ENCODE measurements at places on chromosomes 11 and 22.

GRCh38 chr22:34015642-34016041 lies 95.4 kb upstream of the LARGE1 start:
- no peak for DNase-seq

DNA sequence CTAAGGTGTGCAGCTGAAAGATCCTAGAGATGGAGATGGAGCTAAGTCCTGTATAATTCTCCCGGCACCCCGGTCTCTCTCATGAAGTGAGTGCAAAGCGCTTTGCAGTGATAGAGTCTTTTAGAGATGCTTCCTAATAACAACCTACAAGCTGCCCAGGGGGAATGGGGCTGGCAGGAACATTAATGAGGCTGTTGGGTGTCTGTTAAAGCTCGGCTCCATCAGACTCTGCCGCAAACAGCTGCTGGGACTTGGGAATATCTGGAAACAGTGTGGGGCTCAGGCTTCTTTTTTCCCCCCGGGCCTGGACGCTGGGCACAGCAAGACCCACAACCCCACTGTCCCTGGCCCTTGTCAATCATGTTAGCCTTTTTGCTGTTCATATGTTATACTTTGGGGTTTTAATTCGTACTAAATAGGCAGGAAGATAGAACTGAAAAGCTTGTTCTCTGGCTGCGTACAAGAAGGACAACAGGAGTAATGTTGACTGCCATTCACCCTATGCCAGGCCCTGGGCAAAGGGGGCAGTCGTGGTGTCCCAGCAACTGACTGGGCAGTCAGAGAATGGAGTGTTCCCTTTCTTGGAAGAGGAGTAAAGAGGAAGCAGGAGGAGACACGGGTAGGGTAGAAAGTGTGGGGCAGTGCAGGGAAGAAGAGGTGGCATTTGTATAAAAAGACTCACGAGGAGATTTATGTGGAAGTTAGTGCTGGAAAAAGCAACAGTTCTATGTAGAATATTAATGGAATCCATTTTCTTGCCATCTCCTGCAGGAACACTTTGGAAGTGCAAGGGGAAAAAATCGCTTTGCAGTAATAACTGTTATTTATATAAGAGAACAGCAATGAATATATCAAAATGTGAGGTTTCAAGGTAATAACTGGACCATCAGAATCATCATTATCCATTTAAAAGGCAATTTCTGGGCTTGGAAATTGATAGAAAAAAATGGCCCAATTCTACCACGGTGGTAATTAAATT lies 232.8 kb downstream of the GRIK4 start:
- DNase-seq, result no peak

GRCh38 chr11:119729951-119730613 lies 1.1 kb upstream of the NECTIN1 start:
- no peak for DNase-seq

DNA sequence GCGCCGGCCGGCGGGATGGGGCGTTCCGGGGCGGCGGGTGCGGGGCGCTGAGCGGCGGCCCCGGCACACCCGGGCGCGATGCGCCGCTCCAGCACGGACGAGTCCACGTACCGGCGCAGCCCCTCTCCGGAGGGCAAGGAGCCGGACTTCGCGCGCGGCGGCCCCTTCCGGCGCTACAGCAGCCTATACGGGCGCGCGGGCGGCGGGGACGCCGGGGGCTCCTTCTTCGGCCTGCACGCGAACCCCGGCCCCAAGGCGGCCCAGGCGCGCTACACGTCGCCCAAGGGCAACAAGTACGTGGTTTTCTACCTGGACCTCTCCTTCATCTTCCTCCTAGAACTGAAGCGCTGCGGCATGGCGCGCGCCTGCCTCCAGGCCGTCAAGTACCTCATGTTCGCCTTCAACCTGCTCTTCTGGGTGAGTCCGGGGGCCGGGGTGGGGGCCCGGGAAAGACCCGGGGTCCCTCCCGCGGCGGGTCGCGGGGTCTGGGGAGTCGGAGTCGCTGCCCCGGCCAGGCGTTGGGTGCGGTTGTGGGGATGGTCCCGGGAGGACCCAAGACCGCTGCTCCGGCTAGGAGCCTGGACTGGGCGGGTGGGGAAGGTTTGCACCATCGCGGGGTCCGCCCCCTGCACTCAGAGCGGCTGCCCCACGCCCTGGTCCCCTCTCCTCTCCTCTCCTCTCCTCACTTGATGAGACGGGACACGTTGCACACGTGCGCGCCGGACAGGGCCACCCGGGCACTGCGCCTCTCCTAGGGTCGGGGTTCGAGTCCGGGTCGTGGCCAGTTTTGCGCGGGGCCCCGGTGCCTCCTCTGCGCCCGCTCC lies 7.5 kb downstream of the TSPAN4 start:
- no peak for DNase-seq

GRCh38 chr11:57547854-57548377 lies 10.5 kb downstream of the SMTNL1 start:
- DNase-seq, result no peak

GRCh38 chr11:1199751-1200610 lies 22.9 kb upstream of the MUC5B start:
- DNase-seq, result no peak

- DNase-seq, result no peak
These were observed 25.6 kb upstream of the GLYATL1 start for GRCh38 chr11:58913685-58914084.

GRCh38 chr11:12224537-12224893 lies 114.1 kb downstream of the MICAL2 start:
- peak; percentile 64 for DNase-seq

- DNase-seq, result no peak
These were observed 44.1 kb downstream of the FANCF start for GRCh38 chr11:22581354-22582150.

DNA sequence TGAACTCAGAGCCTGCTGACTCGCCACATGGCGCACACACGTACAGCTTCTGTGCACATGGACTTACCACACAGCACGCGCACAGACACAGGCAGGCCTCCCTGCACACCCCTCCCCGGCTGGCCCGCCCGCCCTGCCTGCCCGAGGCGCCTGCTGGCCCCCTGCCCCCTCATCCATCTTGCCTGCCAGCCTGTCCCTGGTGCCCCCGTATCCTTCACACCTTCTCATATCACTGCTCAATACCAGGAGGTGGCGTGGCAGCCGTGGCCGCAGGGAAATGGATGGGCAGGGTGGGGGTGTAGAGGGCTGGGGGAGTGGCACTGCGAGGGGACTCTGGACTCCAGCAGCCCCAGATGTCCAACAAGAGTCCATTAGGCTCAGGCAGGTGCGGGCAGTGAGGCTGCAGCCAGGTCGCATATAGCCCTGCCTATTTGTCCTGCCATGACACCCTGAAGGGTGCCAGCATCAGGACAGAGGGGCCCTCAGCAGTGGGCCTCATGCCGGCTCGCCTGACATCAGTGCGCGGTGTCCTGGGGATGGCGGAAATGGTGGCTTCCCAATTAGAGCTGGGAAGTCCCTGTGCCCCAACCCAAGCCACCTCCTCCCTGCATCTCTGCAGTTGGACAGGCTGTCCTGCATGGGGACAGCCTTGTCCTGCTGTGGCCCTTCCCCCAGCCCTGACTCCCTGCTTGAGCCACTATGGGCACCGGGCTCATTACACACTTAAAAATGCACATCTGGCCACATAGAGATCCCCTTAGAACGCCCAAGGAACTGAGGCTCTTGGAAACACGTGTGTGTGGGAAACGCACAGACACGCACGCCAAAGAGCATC lies 2.0 kb upstream of the TBX10 start:
- no peak for DNase-seq

DNA sequence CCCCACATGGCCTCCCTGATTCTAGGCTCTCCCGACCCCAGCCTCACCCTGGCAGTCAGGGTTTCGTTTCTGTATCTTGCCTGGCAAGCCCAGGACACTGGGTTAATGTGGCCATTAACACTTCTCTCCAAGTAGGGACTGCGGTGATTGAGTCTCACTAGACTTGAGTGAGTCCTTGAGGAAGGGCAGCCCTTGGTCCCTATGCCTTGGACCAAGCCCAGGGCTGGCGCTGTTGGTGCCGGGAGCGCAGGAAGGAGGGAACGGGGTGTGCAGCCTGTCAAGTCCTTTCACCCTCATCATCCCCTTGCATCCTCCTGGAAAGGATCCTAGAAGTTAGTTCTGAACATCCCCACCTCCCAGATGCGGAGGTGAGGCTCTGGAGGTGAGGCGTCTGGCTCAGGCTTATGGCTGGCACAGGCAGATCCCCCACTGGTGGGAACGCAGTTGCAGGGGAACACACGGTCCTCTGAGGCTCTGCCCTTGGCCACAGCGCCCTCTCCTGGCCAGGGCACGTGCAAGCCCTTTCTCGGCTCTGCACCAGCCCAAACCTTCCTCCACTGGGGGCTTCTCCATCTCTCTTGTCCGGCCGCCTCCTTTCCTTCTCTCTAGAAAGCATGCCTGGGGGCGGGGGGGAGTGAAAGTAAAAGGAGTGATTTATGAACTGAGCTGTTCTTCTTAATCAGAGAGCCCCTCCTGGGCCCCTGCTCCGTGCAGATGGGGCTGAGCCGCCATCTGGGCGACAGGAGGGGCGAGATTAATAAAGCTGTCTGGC lies 56.7 kb downstream of the TP53I11 start:
- peak; percentile 20 for DNase-seq

- no peak for DNase-seq
These were observed 75.5 kb upstream of the BARX2 start for GRCh38 chr11:129300099-129300498.

Measured in stimulated activated CD4-positive, alpha-beta T cell treated with anti-CD3 and anti-CD28 coated beads, TNF-alpha, amount 100 ng/mL, for 1 hour (primary cell).